Stimulated activated CD8-positive, alpha-beta memory T cell treated with anti-CD3 and anti-CD28 coated beads, Interleukin-15, amount 100 ng/mL, for 24 hours (primary cell): ENCODE measurements at places on chromosomes 12 and 14.

DNA sequence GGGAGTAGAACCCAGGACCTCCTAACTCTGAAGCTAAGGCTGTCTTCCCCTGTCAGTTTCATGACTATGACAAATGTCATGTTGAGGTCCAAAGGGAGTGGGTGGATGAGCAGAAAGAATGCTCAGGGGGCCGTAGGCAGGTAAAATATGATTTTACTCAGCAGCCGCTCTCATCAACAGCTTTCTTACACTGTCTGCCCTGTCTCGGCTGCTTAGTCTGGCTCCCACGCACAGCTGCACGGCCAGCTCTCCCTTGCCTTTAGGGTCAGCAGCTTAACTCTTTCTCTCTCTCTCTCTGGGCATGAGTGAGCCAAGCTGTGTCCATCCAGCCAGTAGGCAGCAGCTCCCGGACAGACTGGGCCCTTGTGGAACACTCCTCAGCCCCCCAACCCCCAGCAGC is 95.2 kb downstream of the GCH1 start:
- no peak for DNase-seq

DNA sequence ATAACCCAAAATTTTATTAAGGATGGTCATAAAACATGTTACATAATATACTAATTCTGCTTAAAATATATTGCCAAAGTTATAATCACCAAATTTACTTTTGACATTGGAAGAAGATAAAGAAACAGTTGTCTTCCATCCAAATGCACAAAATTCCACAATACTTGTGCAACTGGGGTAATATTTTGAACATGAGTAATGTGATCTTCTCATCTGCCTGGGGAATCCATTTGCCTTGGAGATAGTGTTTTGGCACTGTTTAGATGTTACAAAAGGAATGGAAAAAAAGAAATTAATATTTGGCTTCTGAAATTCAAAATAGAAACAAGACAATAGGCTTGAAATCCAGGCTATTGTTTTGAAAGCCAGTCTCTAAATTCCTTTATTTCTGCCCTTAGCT is 9.1 kb downstream of the GPR19 start:
- DNase-seq: no peak

DNA sequence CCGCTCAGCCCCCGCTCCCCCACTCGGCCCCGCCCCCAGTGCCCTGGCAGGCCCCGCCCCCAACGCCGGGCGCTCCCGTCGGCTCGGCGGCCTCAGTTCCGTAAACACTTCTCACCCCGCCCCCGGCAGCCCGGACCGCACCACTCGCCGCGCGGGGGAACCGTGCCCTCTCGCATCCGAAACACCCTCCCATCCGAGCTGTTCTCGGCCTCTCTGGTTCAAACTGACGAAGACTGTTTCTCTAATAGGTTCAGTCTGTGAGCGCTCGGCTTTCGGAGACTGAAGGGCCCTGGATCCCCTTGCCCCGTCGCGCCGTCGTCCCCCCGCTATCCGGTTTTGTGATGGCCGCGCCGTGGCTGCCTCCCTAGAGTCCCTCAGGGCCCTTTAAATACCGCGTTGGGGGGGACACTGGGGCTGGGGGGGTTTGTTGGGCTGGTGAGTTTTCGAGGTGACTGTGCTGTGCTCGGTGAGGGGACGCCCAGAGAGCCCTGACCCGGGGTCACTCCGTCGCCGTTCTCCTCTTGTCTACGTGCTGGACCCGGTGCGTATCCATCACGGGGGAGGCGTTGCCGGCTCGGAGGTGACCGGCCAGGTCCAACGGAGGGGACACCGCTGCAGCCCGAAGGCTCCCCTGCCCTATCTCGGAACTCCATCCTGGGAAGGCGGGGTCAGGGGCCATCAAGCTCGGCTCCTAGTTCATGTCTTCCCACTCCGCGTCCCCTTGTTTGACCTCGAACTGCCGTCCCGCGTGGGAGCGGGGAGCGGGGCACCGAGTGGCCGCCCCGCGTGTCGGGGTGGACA is at the start of gene TCP11L2:
Gene TCP11L2, plus strand, starts transcription at position 333 of the 801 bp plus-strand sequence. CDS start 8,343 bp downstream, outside the sequence.
- peak; percentile 77 for DNase-seq

- DNase-seq: no peak
These were observed 12.6 kb downstream of the BTBD6 start for GRCh38 chr14:105260959-105261358.

DNA sequence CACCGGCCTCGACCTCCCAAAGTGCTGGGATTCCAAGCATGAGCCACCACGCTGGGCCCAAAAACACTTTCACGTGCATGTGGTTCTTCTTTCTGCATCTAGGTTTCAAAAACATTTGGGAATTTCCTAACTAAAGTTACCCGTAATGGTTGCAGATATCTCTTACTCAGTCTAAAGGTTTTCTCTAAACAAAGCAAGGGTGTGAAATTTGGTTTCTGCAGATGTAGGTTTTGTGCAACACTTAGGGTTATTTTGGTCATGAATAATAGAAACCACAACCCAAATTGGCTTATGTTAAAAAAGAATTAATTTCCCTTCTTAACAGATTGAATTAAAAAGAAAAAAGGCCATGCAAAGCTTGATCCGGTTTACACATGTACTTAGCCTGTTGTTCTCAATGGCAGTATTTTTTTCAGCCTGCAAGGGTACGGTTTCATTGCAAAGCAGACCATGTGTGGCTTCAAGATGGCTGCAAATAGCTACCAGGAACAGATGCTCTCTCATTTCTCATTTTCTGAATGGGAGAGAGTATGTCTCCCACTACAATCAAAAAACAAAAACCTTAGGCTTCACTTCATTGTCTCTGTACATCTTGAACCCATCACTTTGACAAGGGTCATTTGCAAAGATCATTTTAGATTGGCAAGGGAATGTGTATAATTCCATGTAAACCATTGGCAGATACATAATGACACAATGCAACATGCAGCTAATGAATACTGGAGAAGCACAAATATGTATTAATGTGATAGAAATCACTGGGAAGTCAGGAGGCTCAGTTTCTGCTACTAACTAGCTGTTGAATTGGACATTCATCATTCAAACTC is 491.2 kb upstream of the FLRT2 start:
- DNase-seq: no peak

DNA sequence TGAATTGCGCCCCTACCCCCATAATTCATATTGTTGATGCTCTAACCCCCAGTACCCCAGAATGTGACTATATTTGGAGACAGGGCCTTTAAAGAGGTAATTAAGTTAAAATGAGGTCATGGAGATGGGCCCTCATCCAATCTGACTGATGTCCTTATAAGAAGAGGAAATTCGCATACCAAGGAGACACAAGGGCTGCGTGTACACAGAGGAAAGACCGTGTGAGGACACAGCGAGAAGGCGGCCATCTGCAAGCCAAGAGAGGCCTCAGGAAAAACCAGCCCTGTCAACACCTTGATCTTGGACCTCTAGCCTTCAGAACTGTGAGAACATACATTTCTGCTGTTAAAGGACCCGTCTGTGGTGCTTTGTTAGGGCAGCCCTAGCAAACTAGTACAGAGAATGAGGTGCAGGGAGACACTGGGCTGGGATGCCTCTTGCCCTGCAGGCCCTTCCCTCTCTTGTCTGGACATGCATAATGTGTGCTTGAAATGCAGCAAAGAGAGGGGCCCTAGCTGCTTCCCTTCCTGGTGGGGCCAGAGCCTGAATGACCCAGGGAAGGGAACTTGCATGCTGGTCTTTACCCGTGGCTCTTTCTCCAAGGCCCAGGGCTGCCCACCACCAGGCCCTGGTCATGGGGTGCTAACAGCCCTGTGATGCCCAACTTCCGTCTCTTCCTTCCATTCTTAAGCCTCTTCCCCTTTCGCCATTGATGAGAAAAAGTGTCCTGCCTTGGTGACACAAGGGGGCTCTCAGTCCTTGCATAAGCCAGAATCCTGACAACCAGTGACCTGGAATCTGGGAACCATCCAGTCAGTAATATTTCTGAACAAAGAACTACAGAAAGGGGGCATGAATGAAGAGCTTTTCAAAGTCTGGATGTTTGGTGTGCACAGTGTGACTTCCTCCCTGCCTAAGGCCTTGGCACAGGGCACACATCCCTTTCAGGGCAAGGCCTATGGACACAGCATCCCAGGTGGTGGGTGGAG is 50.0 kb upstream of the GPATCH2L start:
- no peak for DNase-seq

- no peak for DNase-seq
These were observed 17.9 kb upstream of the DCAF5 start for GRCh38 chr14:69170839-69171238.

DNA sequence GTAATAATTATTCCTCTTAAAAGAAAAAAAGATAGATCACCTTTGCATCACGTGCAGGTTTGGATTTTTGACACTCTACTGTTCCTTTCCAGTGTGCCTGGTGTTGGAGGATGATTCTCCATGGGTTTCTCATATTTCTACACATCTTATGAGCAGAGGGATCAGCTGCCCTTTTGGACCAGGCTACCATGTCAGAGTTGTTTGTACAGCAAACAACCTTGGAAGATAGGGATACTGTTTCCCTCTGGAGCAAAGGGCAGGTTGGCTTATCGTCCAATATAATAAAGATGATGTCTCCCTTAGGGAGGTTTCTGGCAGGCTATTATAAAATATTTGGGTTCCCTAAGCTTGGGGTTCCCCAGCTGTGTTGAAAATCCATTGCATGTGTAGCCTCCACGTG is 42.1 kb downstream of the DAO start:
- no peak for DNase-seq

GRCh38 chr14:23021434-23021833 is 11.5 kb upstream of the C14orf93 start:
- no peak for DNase-seq

- no peak for DNase-seq
These were observed 54.7 kb downstream of the PPM1A start for GRCh38 chr14:60303745-60304144.

GRCh38 chr12:31560516-31560915 is 30.4 kb downstream of the DENND5B start:
- no peak for DNase-seq

- no peak for DNase-seq
These were observed 112.5 kb downstream of the CCER1 start for GRCh38 chr12:90842477-90842876.
